ENCODE measurements at places on chromosomes 1 and 21.

DNA sequence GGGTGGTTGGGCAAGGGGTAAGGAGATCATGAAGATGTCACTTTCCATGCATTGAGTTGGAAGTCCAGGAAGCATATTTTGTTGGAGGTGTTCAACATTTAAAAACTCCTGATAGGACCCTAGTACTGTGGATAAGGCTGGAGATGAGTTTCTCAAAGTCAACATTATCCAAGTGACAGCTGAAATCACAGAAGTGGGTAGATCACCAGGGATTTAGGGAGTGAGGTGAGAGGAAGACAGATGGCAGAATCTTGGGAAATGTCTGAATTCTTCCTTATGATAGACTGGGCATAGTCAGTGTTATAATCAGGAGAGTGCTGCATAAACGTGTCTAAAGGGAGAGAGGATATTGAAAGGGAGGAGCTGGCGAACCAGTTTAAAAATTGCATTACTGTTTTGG is 5.3 kb upstream of the RASAL2 start:
- DNase-seq, result no peak

DNA sequence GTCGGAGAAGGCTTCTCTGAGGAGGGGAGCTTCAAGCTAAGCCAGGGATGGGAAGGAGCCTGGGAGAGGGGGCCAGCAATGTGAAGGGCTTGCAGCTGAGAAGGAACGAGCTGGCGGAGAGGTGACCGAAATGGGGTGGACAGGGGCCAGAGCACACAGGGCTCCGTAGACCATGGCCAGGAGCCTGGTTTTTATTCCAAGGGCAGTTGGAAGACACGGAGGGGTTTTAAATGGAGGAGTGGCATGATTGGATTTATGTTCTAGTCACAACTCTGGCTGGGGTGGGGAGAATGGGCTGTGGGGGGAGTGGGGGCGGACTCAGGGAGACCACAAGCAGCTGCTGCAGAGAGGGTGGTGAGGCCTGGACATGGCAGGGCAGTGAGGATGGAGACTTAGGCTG is 5.1 kb upstream of the EPS8L3 start:
- DNase-seq, result no peak

- no peak for DNase-seq
Observed at GRCh38 chr1:20442920-20443625, 42.9 kb downstream of the CAMK2N1 start.

GRCh38 chr1:54571326-54571725 is 23.3 kb downstream of the ACOT11 start:
- no peak for DNase-seq

GRCh38 chr1:160888926-160889325 is 3.9 kb upstream of the ITLN1 start:
- no peak for DNase-seq

DNA sequence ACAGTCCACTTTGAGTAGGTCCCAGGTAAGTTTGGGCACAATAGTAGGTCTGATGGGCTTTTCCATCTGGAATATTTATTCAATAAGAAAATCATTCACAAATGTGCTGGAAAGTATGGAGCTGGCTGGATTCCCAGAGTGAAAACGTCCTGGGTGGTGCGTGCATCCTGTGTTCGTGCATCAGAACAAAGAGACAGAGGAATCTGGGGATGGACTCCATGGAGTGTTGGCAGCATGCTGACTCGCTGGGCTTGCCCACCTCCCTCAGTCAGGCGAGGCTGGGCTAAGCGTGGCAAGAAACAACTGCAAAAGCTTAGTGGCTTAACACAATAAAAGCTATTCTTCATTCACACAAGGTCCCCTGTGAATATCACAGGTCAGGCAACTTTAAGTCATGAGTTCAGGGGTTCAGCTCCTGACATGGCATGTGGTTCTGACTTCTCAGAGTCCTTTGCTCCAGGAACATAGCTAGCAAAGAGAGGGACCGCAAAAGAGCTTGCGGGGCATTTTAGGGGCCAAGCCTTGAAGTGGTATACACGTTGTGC is 151.6 kb upstream of the ZNF644 start:
- no peak for DNase-seq

Measured in GDM1 (cell line).